Globus pallidus (tissue), 1 donor: ENCODE measurements at places on chromosomes 4 and X.

GRCh38 chrX:108590496-108590895 is 145.9 kb downstream of the IRS4 start:
- no peak for DNase-seq

DNA sequence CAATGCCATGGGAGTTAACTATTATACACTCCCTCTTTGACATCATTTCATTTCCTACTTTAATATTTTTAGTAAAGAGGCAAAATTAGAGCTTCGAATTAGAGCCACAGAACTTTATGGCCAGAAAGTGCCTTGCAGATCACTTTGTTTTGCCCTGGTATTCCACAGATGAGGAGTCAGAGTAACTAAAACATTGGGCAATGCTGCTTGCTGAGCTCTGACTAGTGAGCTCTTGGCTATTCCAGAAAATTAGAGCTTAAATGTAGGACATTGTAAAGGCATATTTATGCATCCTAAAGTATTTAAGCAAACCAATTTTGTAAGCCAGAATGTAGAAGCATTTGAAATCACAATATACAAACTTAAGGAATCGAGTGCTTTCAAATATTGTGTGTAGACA is 6.3 kb upstream of the ZNF827 start:
- no peak for DNase-seq

GRCh38 chrX:20967725-20968124 is 406.5 kb upstream of the CNKSR2 start:
- no peak for DNase-seq

- no peak for DNase-seq
These were observed 2.5 kb upstream of the PRKX start for GRCh38 chrX:3715921-3716320.

- DNase-seq, result no peak
These were observed 148.7 kb downstream of the SPATA18 start for GRCh38 chr4:52199574-52200338.

DNA sequence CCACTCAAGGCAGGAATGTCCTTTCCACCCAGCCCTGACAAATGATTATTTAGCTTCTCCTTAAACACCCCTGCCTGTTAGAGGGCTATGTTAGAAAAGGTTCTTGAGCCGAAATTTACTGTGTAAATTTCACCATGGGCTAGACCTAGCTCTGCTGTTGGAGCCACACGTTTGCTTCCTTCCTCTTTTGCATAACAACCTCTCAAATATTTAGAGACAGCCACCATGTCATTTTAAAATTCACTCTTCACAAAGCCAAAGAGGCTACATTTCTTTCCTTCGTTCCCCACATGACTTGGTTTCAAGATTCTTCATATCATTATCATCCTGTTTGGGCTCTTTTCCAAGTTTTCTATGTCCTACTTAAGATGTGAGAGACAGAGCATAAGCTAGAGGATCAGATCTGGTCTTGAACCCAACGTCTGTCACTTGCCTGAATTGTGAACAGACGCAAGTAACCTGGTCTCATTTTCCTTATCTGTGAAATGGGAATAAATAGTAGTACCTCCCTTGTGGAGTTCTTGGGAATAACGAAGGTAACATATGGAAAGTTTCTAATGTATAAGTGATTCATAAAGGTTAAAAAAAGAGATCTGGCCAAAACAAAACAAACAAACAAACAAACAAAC is 6.7 kb downstream of the DOCK11 start:
- no peak for DNase-seq

DNA sequence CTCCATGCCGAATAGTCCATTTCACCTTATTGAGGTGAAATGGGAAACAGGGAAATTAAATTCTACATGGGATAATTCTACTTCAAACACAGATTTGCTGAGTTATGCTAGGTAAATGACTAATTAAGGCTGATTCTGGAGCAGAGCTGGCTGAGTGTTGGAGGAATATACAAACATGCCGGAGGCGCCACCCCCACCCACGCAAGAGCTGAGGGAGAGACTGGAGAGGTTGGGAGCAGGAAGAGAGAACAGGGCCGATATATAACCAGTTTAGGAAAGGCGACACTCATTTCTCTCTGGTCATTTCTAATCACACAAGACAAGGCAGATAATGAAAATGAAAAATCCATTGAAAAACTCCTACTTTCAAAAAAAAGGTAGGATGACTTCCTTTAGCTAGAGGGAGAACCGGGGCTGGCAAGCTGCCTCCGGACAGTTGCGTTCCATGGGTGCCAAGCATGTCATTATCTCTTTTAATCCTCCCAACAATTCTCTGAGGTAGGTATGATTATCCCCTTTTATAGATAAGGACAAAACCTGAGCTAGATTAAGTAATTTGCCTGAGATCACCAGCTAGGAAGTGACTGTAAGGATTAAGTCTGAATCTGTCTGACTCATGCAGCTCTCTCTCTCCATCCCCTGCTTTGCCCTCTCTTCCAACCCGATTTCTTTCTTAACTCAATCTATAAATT is 27.6 kb upstream of the CFAP299 start:
- DNase-seq, result no peak

DNA sequence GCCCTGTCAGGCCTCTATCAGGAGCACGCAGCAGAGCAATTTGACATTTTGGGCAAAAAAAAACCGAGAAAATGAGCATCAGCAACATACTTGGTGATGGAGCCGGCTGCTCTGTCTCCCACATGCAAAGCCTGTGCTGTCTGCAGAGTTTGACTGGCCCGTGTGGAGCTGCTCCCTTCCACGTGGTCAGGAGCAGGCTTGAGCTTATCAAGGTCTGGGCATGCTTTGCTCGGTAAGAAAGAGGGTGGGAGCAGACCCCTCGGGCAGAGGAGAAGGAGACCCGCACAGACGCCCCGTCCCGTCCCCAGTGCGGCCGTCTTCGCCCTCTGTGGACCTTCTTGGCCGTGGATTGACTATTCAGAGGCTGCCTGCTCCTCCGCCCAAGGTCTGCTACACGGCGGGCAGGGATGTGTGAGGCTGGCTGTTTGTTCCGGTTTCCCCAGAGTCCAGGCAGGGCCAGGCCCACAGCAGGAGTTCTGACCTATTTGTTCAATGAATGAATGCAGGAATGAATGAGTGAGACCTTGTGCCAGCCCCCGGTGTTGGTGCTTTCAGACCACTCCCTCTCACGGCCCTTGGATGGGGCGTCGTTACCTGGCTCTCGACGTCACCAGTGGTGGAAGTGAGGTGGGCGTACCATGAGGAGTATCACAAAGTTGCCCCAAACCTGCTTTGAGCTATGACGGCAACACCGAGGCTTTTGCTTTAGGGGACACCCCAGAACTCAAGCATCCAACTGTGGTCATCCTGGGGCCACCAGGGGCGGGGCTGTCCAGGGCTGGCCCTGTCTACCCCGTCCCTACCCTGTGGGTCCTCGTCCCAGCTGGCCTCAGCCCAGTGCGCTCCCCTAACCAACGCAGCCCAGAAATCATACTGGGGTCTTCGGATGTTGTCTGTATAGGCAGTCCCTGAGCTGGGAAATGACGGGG is 54.7 kb upstream of the ADRA2C start:
- DNase-seq, result no peak

- DNase-seq, result no peak
These were observed 20.6 kb downstream of the LYAR start for GRCh38 chr4:4269331-4269731.

DNA sequence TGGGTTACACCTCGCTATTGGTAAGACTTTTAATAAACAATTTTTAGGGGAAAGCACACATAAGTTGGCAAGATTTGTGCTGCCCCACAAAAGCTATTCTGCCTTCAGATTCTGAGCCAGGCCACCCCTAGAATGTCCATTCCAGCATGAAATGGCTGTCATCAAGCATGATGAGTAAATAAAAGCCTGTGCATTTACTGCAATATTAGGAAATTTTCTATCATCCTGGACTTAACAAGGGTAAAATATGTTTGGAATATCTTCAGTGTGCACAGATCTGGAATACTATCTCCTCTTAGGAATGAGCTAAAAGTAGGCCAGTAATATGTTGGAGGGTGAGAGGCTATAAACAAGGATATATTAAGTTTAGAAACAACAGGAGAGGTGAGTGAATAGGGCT is 510.9 kb downstream of the ANKRD50 start:
- DNase-seq, result no peak

DNA sequence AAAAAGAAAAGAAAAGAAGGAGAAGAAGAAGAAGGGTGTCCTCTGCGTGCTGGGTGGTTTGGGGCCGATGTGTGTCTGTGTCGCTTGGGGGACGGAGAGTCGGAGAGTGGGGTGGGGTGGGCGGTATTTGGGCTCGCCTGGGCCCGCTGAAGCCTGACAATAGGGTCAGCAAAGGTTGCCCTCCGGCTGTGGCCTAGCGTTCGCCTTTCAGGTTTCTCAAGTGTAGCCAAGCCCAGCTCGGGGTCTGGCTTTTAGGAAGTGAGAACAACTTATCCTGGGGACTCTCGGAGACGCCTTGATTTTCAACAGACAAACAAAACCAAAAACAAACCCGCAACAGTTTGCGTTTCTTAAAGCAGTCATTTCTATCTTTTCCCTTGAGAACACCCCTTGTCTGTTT is 4.1 kb upstream of the SOX3 start:
- no peak for DNase-seq

- no peak for DNase-seq
These were observed 122.4 kb downstream of the RASL11B start for GRCh38 chr4:52984462-52984881.

GRCh38 chr4:189548484-189549125 is 392.1 kb upstream of the FRG1 start:
- DNase-seq, result no peak

DNA sequence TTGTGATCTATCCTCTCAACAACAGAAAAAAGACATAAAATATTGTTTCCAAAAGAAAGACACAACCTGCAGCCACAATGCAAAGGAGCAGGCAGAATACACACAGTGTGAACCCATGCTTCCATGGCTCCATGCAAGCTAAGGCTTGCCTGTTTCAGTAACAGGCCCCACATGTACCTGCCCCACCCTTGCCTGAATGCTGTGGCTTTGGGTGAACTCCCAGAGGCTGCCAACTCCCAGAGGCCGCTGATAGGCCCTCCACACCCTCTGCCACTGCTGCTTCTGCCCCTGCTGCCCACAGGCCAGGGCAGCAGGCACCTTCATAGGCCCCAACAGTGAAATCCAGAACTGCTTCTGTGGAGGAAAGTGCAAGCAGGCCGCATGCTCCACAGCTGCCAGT is 313.9 kb downstream of the CHIC1 start:
- DNase-seq, result no peak

GRCh38 chrX:17544821-17545220 is 169.8 kb downstream of the NHS start:
- no peak for DNase-seq

DNA sequence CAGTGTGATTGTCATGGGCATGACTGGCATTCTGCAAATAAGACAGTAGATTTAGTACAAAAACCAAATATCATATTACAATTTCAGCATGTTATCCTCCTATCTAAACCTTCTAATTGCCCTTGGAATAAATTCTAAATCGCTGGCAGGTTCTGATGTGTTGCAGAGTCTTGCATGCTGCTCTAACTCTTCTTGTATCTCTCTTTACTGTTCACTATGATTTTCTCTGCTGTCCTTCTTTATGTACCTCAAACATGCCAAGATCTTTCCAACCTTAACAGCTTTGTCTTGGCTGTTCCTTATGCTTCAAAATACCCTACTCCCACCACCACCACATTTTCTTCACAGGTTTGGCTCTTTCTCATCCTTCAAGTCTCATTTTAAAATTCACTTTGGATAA is 43.0 kb upstream of the KCNIP4 start:
- DNase-seq, result no peak

GRCh38 chr4:113407409-113407808 is 354.1 kb downstream of the CAMK2D start:
- no peak for DNase-seq

DNA sequence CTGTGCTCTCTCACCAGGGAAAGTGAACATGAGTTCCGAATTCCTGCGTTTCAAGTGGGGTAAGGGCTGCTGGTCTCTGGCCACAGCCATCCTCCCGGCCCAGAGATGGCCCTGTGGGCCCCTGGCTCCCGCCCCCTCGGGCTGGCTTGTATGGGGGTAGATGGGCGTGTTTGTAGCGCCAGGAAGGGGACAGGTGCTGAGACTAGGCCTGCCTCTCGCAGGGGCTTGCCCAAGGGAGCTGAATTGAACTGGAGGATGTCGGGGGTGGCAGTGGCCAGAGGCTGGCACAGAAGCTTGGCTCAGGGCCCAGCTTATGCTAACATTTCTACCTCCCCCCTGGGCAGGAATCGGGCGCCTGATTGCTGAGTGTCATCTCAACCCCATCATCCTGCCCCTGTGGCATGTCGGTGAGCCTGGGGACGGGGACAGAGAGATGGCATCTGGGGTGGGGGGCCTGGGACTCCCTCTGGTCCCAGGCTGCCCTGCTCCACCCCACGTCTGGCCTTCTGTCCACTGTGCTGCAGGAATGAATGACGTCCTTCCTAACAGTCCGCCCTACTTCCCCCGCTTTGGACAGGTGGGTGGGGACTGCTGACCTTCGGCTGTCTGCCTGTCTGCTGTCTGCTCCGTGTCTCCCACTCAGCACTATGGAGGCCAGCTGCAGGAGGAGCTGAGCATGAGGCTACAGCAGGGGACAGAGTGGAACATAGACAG is 8.5 kb downstream of the TAFAZZIN start:
- DNase-seq, result no peak

- DNase-seq, result no peak
These were observed 7.5 kb upstream of the NDST3 start for GRCh38 chr4:118026806-118027205.

GRCh38 chrX:150436195-150436594 is 73.1 kb downstream of the MAMLD1 start:
- DNase-seq, result no peak

- DNase-seq, result no peak
These were observed 43.8 kb downstream of the PJA1 start for GRCh38 chrX:69121321-69122000.

DNA sequence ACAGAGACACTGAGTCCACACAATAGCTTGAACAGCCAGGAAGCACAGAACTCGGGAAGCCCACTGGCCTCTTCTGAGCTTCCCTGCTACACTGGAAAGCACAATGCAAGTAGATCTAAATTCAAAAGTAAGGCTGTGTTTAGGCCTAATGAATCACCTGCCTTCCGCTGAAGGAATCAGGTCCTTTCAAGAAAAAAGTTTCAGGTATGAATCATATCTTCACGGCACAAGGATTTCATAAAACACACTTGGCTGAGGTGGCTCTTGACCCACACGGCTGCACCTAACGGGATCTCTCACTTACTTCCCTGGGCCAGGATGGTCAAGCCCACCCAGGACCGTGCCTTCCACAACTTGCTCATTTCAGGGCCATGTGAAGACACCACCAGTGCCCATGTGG is 59.3 kb downstream of the IRF2 start:
- DNase-seq, result no peak

- no peak for DNase-seq
These were observed 5.1 kb downstream of the APEX2 start for GRCh38 chrX:55005256-55005655.

- DNase-seq, result no peak
These were observed 434 bp downstream of the CXCL3 start for GRCh38 chr4:74038086-74038424.
